Cardiac fibroblast (primary cell): ENCODE measurements at places on chromosomes 2 and 18.

DNA sequence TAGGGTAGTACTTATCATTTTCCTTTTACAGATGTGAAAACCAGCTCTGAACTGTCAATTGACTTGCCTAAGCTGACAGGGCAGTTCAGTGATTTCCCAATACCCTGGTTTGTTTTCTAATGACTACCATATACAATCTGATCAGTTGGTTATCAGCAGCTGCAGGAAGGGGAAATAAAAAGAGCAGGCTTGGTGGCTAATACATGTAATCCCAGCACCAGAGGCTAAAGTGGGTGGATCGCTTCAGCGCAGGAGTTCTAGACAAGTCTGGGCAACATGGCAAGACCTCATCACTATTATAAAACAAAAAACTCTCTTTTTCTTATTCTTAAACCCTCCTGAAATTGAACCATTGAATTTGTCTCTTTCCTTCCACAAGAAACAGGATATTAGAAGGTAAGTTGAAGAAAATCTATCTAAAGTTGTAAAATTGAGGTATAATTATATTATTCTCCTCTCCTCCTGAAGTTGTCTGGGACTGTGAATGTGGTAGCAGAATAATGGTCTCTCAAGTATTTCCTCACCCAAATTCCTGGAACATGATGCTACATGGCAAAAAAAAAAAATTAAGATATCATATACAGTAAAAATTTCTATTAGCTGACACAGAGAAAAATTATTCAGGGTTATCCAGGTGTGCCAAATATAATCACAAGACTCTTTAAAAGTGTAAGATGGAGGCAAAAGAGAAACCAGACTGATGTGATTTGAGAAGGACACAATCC lies 1441.6 kb downstream of the SUCLG1 start:
- DNase-seq, result peak; percentile 31

DNA sequence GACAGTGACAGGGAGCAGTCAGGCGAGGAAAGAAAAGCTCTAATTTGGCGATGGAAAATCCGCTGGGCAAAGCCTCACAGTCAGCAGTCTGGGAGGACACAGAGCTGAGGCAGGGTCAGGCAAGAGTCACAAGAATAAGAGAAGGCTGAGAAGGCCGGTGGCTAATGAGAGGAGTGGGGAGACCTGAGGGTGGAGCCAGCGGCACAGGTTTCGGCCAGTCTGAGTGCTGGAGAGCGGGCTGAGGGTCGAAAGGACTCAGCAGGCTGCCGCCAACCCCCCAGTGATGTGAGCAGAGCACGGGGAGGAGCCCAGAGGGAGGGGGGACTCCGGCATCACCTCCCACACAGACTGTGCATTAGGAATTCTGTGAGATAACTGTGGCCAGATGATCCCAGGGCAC lies 500.6 kb upstream of the MYT1L start:
- DNase-seq, result no peak

- DNase-seq, result peak; percentile 74
Measured at GRCh38 chr2:72778410-72778809, 47.4 kb downstream of the EXOC6B start.

- no peak for DNase-seq
Measured at GRCh38 chr2:71576541-71576940, 123.2 kb downstream of the DYSF start.

DNA sequence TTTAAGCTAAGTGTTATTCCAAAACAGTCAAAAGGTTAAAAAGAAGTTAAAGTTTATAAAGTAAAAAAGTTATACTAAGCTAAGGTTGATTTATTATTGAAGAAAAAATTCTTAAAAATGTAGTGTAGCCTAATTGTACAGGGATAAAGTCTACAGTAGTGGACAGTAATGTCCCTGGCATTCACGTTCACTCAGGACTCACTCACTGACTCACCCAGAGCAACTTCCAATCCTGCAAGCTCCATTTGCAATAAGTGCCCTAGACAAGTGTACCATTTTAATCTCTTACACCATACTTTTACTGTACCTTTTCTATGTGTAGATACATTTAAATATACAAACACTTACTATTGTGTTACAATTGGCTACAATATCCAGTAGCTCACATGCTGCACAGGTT lies 86.1 kb downstream of the CACNB4 start:
- DNase-seq, result peak; percentile 29

DNA sequence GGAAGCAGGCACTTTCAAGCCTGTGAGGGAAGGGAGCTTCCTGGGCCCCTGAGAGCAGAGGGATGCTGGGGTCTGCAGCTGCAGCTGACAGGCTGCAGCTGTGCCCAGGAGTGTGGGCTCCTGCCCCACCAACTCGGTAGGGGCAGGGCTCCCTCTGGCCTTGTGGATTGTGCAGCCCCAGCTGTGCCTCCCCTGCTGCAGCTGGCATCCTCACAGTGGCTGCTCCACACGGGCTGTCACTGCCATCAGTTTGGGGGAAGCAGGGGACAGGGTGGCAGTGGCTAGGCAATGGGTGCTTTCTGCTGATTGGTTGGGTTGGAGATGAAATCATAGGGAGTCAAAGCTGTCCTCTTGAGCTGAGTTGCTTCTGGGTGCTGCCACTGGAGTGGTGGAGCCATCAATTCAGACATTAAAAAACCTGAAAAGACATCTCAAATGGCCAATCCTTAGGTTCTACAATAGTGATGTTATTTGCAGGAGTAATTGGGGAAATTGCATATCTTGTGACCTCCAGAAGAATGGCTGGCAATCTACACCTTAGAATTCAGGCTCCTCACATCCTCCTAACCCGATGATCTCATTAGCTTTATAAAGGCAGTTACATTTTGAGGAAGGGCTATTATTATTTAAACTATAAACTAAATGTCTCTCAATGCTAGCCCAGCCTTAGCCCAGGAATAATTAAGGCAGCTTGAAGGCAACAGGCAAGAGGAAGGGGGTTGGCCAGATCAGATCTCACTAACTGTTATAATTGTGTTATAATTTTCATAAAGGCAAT lies 41.3 kb downstream of the FAM171B start:
- no peak for DNase-seq

- DNase-seq, result peak; percentile 10
Measured at GRCh38 chr2:49753344-49753985, 599.1 kb upstream of the FSHR start.

DNA sequence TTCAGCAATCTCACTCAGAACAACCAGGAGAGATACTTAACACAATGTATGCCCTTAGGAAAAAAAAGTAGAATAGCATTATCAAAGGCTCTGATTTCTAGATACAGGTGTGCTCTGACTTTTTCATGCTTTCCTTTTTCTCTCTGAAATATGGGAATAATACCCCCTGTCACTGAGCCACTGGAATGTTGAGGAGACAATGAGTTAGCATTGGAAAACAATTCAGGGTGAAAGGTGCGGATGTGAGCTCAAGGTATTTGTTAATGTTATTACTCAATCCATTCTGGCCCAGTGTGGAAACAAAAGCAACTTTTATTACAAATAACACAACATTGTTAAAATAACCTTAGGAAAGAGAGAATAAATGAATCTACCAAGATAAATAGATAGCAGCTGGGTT lies 228.0 kb downstream of the IKZF2 start:
- DNase-seq, result no peak

DNA sequence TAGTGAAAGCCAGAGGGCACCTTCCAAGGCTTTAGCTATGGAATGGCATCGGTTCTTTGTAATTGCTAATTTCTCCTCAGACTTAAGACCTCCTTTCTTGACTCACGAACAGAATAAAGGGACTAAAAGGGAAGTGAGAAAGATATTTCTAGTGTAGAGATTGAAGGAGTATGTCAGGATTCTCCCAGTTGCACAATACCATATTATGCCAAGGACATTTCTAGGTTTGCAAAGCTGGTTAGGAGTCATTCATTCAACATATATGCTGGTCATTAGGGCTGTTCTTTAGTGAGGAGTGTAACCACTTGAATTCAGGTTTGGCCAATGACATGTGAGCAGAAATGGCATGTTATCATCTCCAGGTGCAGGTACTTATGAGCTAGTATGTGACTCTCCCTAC lies 7.4 kb downstream of the REEP1 start:
- no peak for DNase-seq

DNA sequence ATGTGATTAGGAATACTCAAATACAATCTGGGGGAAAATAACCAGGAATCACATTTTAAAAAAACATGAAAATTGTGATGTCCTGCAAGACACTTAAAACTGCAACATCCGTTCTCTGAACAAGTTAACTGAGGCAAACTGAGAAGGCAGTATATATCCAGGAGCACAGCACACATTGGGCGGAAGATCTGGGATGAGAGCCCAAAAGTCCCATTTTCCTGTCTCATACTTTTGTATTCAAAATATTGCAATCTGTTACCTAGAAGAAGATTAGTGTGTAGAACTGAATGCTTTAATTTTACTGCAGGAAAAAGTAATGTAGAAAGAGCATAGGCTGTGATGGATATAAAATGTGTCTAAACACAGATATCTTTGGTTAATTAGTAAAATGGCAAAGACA lies 276.8 kb upstream of the FANCL start:
- DNase-seq, result no peak

DNA sequence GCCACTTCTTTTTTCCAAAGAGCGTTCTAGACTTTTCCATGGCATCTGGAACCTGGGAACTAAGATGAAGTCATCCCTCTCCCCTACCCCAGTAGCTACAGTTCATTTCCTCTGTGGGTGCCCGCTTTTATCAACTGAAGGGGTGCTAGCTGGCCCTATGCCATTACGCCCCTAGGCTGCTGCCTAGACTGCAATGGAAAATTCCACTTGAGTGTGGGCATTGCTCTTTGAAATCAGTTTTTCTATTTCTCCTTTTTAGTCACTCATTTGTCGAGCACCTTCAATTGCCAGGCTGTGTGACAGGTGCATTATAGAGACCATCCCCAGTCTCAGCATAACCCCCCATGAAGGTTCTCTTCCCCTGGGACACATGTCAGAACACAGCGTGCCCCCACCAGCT lies 7.3 kb downstream of the TEX51 start:
- no peak for DNase-seq

DNA sequence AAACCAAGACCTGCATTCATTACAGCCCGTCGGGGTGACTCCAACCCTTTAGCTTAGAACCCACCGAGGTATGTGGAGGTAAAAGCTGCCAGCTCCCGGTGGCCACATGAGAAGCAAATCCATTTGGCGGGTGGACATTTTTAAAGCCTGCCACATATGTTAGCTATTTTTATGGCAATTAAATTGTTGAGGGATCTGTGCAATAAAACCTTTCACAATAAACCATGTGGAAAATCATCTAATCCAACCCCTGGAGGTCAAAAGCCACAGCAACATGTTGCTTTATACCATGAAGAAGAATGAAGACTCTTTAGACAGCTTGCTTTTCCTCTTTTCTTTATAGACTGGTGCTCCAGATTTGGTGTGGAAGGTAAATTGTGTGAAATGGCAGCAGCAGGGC lies 176.3 kb downstream of the AGPS start:
- no peak for DNase-seq

DNA sequence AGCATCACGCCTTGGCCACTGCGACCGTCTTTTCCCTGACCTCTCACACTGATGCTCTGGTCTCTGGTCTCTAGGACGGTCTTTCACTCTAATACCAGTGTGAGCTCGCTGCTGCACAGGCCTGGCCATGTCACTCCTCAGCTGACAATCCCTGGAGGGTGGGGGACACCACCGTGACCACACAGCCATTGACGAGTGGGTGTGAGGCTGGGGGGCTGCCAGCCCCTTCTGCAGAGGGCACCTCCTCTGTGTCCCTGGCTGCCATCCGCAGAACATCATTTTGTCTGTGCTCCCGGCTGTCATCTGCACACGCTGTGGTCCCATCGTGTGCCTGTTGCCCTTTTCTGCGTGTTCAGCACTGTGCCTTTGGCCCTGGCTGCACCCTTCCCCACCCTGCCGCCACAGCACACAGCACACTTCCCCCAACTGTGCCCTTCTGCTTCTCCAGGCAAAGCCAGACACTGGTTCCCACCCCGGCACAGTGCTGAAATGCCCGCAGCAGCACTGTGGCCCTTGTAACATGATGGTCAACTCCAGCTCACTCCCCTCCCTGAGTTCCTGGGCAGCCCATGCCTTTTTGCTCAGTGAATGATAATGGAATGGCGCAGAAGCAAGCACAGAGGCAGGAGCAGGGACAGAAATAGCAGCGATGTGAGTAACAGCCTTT lies 30.4 kb upstream of the INHBB start:
- DNase-seq, result no peak

GRCh38 chr2:32611771-32612170 lies 16.1 kb upstream of the TTC27 start:
- no peak for DNase-seq

- no peak for DNase-seq
Measured at GRCh38 chr2:165109915-165110314, 93.9 kb downstream of the SCN3A start.

- DNase-seq, result peak; percentile 31
Measured at GRCh38 chr2:118763797-118764196, 83.7 kb downstream of the EN1 start.

DNA sequence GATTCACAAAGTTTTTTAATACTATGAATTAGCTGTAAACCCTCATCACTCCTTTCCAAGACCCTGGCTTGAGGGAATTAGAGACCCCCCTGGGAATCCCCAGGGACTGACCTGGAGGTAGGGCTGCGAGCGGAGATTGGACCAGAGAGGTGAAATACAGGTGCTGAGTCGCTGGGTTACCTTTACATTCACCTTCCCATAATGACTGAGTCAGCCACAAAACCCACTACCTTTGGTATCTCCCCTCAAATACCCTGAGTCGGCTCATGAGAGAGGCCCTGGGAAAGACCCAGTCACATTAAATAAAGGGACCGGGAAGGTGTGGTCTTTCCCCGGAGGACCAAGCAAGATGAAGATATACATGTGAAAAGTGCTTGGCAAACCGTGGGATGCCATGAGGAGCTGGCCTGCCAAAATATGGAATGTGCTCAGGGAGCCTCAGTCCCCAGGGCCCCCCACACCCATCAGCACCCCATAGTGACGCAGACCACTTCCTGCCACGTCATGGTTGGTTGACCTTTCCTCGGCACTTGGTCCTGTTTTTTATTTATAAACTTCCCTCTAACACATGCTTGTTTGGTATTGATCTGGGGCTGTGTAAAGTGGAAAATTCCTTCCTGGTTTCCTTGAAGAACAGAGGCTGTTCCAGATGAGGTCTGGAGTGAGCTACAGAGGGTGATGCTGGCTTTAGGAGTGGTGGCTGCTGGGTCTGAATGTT lies 51.4 kb downstream of the IL1RL2 start:
- peak; percentile 91 for DNase-seq

- peak; percentile 83 for DNase-seq
Measured at GRCh38 chr2:69095305-69095704, 82.3 kb downstream of the ANTXR1 start.

GRCh38 chr2:218404351-218405085 lies 4.8 kb downstream of the CTDSP1 start:
- DNase-seq, result no peak

GRCh38 chr18:77250501-77250925 lies 865 bp downstream of the GALR1 start:
- no peak for DNase-seq

DNA sequence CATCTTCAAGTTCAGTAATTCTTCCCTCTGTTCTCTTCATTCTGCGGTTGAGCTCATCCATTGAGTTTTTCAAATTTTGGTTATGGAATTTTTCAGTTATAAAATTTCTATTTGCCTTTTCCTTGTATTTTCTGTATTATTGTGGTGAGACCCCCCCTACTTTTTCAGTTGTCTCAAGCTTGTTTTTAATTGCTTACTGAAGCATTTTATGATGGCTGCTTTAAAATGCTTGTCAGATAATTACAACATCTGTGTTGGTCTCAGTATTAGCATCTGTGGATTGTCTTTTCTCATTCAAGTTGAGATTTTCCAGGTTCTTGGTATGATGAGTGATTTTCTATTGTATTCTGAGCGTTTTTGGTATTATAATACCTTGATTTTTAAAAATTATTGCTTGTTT lies 121.2 kb upstream of the REV1 start:
- no peak for DNase-seq

GRCh38 chr2:102486941-102487702 lies 14.1 kb downstream of the SLC9A4 start:
- no peak for DNase-seq
